Body of pancreas (tissue), 4 donors: ENCODE measurements at places on chromosomes 4 and X. TPM values are rescaled to one million over a fixed set of nuclear protein-coding genes. Genes with fewer than 3 reads are reported as not detected.

GRCh38 chrX:146581981-146582712 lies 227.4 kb upstream of the CXorf51B start:
- no peaks in the 10 kb centered on the region for H3K27me3 ChIP-seq
- no peak overlapping the region for H3K4me3 ChIP-seq
- H3K36me3 ChIP-seq, result no peaks in the 10 kb centered on the region
- no peaks in the 10 kb centered on the region for H3K4me1 ChIP-seq
- no peak overlapping the region for H3K27ac ChIP-seq

- H3K4me3 ChIP-seq, result no peak overlapping the region
- H3K27ac ChIP-seq, result peak overlapping the region; percentile 45
- H3K36me3 ChIP-seq, result no peaks in the 10 kb centered on the region
These were observed 38.2 kb downstream of the AFF1 start for GRCh38 chr4:86972997-86973396.

DNA sequence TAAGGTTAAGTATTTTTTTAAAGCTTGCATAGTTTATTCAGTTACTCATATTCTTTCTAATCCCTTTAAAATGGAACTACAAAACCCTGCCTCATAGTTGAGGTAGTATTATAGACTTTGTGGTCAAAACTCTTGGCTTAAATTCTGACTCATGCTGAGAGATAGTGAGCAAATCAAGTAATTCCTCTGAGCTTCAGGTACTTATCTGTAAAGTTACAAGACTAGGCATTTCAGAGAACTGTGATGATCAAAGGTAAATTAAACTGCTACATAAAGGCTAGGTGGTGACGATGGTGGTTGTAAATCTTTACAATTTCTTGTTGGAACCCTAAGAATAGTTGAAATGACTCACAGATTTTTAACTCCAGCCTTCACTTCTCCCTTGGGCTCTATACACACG lies 3.2 kb upstream of the CLOCK start:
- no peaks in the 10 kb centered on the region for H3K27me3 ChIP-seq
- H3K4me3 ChIP-seq, result no peak overlapping the region
- H3K36me3 ChIP-seq, result no peaks in the 10 kb centered on the region
- peaks cover 8% of the 10 kb centered on the region for H3K4me1 ChIP-seq

DNA sequence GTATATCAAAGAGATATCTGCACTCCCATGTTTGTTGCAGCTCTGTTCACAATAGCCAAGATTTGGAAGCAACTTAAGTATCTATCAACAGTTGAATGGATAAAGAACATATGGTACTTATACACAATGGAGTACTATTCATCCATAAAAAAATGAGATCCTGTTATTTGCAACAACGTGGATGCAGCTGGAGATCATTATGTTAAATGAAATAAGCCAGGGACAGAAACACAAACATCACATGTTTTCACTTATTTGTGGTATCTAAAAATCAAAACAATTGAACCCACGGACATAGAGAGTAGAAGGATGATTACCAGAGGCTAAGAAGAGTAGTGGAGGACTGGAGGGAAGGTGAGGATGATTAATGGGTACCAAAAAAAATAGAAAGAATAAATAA lies 14.2 kb downstream of the IQCM start:
- no peaks in the 10 kb centered on the region for H3K27me3 ChIP-seq
- no peaks in the 10 kb centered on the region for H3K36me3 ChIP-seq
- H3K4me1 ChIP-seq, result no peaks in the 10 kb centered on the region
- DNase-seq, result no peak
- H3K27ac ChIP-seq, result no peak overlapping the region

DNA sequence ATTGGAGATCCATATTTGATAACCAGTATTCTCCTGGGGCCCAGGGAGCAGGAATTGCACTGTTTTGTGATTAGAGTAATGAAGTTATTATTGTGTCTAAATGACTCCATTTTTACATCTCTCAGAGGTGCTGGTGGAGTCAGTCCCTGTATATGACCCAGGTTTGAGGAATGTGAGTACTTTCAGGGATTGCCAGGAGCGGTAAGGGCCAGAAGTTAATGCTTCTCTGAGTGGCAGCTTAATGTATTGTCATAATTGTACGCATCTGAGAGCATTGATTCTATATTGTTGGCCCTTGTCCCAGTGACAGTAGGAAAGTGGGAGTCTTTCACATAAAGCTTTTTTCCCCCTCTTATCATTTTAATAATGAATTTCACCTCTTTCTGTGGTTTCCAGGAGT lies 146.2 kb downstream of the GATB start:
- H3K4me3 ChIP-seq, result no peak overlapping the region
- H3K36me3 ChIP-seq, result no peaks in the 10 kb centered on the region
- no peak for DNase-seq
- H3K27ac ChIP-seq, result no peak overlapping the region
- H3K27me3 ChIP-seq, result no peaks in the 10 kb centered on the region

DNA sequence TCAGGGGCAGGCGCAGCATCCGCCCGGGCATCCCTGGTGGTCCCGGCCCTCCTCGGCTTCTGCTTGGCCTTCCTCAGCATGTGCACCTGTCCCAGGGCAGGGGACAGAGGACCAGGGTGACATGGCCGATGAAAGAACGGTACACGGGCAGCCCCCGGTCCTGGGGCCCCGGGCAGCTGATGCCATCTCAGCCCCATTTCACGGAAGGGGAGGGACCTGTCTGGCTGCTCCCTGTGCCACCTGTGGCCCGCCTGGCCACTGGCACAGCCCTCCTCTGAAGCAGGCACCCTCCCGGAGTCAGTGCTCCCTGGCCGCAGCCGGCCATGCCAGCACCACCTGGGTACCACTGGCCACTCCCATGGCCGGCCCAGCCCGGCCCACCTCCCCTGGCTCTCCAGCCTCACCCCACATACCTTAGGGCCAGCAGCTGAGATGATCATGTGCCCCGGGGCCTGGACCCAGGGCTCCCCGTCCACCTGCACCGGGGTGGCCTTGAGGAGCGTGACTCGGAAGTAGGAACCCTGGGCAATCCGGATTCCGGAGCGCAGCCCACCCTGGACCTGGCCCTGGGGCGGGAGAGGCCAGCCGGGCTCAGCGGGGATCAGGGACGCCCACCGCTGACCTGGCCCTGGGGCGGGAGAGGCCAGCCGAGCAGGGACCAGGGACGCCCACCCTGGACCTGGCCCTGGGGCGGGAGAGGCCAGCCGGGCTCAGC lies 12.6 kb downstream of the DGKQ start:
- no peak overlapping the region for H3K4me3 ChIP-seq
- H3K4me1 ChIP-seq, result no peaks in the 10 kb centered on the region
- no peaks in the 10 kb centered on the region for H3K36me3 ChIP-seq

IL3RA gene
- 1.3 TPM for total RNA-seq

CACNA1F gene
- total RNA-seq, result 0.26 TPM

P2RY4 gene
- total RNA-seq, result not detected

RASGEF1B gene
- 8.6 TPM for total RNA-seq

SYP gene
- total RNA-seq, result 6.6 TPM

CABS1 gene
- total RNA-seq, result not detected

FHDC1 gene
- total RNA-seq, result 3.9 TPM
